ENCODE measurements at places on chromosomes 12 and 14.
A peak's percentile ranks its signal among the peaks of the same experiment; 100 is the strongest.

DNA sequence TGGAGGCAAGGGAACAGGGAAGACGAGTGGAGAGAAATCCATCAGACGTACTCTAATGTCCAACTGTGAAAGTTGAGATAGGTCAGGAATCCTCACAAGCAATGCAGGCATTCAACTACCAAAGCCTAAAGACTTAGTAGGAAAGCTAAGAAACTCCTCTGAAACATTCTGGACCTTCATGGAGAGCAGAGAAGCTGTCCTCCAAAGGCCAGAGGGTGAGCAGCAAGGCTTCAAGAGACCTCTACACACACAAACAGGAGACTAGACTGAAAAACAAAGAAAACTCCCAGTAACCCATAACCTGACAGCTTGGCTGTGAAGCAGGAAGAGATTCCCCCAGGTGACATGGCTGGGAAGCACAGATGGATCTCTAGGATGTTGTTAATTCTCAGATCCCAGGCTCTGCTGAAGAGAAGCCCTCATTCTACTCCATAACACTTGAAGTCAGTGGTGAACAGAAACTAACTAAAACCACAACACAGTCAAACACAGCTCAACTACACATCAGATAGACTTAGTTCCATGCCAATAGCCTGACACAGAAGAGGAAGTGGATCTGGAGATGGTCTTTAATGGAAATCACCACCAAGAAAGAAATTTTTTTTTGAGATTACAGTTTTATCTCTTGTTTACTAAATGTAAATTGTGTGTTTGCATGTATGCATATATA is 23.2 kb upstream of the LYZ start:
- no peak for DNase-seq

DNA sequence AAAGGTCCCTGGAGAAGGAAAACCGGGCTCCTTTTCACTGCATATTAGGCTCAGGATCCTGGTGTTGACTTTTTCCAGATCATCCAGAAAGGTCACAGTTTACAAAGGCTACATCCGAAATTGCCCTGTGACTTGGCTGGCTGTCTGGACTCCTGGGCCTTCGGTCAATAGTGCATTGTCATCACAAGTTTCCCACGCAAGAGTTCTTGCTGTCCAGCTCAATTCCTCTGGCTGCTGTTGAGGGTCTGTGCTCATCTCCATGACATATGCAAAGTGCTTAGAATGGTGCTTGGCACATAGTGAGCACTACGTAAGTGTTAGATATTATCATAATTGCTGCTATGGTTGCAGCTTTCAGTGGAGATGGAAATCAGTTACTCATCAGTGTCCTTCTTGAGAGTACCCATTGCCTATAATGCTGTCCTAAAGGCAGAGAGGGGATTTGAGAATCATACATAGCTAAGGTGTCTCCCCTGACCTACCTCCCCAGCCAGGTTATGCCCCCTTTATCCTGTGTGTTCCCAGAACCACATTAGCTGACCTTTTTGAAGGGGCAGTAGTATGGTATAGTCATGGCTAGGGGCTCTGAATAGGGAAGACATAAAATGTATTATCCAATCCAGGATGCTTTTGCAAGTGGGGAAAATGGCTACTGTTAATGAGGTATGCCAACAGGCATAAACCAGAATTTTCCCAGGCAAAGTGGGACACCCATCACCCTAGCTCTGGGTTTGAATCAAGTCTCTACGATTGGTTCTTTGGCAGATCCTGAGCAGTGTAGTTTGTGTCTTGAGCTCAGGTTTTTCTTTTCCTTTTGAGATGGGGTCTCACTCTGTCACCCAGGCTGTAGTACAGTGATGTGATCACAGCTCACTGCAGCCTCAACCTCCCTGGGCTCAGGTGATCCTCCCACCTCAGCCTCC is 132.0 kb upstream of the CCND2 start:
- no peak for DNase-seq

GRCh38 chr12:11758510-11759493 is 109.3 kb downstream of the ETV6 start:
- no peak for DNase-seq

GRCh38 chr12:53664191-53664590 is 11.7 kb downstream of the ATP5MC2 start:
- no peak for DNase-seq

- DNase-seq: no peak
These were observed 109.1 kb downstream of the VCPKMT start for GRCh38 chr14:50007123-50007903.

GRCh38 chr12:10268037-10268436 is 39.6 kb upstream of the KLRD1 start:
- DNase-seq: no peak

- DNase-seq: no peak
These were observed 25.1 kb downstream of the UBR7 start for GRCh38 chr14:93232159-93232558.

DNA sequence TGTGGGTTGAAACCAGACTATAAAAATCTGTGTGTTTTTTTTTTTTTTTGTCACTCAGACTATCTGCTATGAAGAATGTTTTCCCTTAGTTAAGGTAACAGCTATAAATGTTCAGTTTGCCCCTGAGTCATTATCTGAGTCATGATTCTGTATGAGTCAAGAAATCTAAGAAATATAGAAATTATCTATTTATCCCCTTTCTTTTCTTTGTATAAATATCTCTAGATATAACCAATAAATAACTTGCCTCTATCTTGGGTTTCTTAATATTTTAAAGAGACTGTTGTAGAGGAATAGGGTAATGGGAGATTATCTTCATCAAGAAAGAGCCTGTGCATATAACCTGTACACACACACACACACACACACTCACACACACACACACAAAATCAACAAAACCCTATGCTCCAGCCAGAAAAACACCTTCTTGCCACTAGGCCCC is 161.7 kb upstream of the EEA1 start:
- peak; percentile 75 for DNase-seq

GRCh38 chr14:89107626-89108025 is 283.2 kb downstream of the TTC8 start:
- DNase-seq: no peak

DNA sequence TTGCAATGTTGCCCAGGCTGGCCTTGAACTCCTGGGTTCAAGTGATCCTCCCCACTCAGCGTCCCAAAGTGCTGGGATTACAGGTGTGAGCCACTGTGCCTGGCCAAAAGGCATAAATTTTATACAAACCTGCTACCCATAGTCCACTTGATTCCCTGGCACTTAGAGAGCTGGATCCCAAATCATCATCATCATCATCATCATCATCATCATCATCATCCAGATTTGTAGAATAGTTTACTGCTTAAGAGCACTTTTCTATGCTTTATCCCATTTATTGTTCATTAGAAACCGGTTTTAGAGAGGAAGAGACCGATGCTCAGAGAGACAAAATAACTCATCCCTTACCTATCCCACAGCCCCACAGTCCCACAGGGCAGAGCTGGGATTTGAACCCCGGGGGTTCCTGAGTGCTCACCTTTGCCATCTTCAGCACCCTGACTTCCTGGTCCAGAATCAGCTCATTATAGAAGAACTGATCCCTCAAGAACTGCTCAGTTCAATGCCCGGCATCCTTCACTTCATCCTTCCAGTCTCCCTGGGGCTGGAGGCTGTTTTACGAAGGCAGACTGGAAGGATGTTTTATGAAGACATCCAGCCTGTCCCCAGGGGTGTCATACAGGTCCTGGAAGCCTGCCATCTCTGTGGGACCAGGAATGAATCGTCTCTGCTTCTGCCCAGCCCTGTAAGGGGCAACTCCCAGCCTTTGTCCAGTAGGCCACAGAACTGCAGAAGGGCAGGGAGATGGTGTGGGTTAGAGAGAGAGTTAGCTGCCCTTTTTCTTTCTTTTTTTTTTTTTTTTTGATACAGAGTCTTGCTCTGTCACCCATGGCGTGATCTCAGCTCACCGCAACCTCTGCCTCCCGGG is 20.2 kb upstream of the OASL start:
- DNase-seq: no peak

DNA sequence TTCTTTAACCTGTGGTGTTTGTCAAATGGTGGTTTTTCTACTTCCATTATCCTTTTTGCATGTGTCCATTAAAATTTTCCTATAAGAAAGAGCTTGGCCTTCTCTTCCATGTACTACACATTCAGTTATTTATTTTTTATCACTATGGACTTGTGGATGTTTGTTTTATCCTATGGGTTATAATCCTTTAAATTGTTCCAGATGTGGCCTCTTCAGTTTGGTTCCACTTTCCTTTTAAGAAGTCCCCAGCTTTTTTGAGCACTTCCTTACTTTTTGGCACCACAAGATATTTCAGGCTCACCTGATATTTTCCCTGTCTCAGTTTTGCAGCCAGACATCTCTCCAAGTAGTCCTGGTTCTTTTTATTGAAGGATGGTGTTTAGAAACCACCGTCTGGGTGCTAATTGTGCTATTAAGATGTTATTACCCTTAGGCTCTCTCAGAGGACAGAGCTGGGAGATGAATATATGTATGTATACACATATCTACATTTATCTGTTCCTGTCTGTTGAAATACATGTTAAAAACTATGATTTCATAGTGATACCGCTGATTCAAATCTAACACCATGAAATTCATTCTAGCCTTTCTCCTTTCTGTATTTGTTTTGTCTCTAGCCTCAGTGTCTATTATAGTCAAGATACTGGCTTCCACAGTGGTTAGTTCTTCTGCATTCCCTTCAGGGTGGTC is 408.5 kb upstream of the RGS6 start:
- peak; percentile 31 for DNase-seq

- DNase-seq: no peak
These were observed 236.5 kb upstream of the GRIP1 start for GRCh38 chr12:66915306-66915904.

DNA sequence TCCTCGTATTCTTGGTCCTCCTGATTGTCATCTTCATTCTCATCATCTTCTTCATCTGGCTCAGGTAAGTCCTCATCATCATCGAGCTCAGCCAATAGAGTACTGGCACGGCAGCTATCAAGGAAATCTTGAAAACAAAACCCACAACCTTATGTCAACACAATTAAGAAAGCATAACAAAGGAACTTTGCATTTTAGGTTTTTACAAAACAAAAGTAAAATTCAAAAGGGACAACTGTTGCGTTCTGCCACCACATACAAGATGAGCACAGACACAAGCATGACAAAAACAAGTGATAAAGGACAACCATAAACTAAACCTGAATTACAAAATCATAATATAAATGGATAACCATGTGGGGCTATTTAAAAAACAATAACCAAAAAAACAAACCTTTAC is 84.7 kb downstream of the HECTD1 start:
- DNase-seq: no peak

- DNase-seq: no peak
These were observed 32.2 kb downstream of the SLC8A3 start for GRCh38 chr14:70156592-70156991.
